Globus pallidus (tissue), 1 donor: ENCODE measurements at places on chromosomes 12 and 14.

DNA sequence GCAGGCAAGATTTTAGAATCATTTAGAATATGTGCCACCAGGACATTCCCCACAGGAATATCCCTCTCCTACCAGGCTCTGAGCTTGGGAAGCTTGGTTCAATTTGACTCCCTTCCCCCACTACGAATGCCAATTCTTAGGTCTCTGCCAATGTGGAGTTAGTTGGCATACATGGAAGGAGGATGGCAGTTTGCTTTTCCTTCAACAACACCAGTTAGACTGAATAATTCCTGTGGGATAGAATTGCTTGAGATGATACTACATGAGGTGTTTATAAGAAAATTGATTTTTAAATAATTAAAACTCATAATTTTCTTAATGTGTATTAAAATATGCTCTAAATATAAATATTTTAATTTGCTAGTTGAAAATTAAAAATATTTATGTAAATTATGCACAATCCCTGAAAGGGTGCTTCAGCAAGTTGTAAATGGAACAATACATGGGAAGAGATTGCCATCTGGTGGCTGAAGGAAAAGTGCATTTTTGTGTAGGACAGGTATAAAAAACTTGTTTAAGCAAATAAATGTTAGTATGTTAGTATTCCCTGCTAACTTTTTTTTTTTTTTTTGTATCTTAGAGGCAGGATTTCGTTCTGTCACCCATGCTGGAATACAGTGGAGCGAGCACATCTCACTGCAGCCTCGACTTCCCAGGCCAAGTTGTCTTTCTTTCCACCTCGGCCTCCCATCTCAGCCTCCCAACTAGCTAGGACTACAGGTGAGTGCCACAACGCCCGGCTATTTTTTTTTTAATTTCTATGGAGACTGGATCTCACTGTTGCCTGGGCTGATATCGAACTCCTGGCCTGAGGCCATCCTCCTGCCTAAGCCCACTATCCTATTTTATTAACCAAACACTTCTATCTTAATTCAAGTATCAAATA is 25.8 kb upstream of the STRAP start:
- peak; percentile 67 for DNase-seq

GRCh38 chr14:92603309-92604242 is 90.0 kb downstream of the RIN3 start:
- peak; percentile 14 for DNase-seq

DNA sequence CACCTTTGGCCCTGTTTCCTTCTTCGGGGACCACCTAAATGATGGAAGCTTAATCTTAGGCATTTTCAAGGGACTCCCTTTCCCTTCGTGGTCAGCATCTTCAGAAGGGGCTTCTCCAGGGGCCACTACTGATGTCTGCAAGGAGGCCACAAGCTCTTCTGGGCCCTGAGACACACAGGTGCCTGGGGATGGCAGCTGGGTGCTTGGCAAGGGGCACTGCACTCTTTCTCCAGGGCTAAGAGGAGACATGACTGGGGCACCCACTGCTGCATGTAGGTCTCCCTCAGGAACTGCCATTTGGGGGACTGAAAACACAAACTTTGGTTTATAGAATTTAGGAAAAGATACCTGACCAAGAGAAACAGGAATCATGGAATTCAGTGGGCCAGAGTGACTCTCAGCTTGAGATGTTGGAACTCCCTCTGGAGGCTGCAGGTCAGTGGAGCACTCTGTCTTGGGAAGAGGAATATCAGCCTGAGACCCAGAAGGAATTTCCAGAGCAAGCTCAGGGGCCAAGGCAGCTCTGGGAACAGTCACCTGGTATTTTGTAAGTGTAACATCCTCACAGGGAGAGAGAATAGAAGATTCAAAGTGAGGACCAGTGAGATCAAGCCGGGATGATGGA is 16.0 kb downstream of the PLD4 start:
- DNase-seq: no peak

- no peak for DNase-seq
Measured at GRCh38 chr14:62187265-62187664, 425.0 kb downstream of the SNAPC1 start.

- no peak for DNase-seq
Measured at GRCh38 chr12:123390498-123391426, 6.8 kb downstream of the KMT5A start.

GRCh38 chr12:89882050-89882449 is 173.4 kb upstream of the ATP2B1 start:
- no peak for DNase-seq

DNA sequence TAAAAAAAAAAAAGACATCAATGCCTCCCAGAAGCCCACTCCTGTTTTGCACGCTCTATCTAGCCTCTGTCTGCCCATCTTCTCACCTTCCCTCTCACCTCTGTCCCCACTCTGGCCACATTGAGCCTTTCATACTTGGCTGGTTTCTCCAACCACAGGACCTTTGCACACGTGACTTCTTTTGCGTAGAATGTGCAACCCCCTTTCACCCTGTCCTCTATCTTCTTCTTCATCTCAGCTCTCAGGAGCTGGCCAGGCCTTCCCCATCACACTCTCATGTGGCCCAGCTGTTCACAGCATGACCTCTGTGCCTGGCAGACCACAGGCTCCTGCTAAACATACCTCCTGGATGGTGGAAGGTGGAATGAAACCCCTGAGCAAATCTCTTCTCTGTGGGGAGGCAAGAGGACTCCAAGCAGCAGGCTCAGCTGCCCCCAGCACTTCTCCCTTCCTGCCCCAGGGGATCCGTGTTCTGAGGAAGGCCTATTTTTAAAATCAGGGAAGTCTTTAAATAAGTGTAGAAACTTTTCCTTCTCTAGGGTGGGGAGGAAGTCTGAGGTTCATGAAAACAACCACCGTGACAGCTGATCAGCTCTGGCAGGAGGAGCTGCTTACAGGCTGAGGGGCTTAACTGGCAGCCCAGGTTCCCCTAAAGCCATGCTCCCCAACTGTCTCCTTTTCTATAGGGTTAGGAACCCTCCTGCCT is 11.6 kb downstream of the HVCN1 start:
- DNase-seq: peak; percentile 64

- DNase-seq: no peak
Measured at GRCh38 chr12:102052192-102053061, 9.4 kb downstream of the WASHC3 start.

GRCh38 chr14:96497087-96497486 is 5.1 kb upstream of the PAPOLA start:
- DNase-seq: no peak

DNA sequence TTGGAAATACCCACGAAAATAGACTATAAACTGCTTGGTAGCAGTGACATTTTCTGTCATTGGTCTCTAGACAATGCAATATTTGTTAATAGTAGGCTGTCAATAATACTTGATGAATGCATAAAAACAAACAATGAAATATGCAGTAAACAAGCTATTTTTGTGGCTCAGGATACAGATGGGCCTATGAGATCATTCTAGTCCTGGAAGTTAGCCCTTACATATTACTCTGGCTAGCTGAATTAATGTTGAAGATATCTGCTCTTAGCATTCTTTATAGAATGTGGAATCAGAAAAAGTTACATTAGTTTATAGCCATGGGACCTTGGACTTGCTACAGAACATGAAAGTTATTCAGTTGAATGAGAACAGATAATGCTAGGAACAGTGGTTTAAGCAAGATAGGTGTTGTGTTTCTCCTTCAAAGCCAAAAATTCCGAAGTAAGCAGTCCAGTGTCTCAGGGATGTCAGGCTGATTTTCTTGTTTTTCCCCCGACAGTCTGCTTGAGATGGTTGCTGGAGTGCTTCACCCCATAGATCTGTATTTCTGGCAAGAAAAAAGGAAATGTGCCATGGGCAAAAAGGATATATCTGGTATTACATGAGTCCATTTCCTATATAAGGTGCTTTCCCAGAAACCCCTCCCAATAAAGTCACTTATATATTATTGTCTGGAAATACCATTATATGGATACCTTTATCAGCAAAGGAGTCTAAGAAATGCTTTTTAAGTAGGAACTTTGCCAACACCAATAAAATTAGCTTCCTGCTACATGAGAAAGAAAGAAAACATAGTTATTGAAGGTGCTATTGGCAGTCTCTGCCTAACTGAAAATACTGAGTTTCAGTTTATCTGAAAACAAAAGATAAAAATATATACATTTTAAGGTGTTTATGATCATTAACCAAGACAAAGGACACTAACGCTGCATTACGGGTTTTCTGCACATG is 619.4 kb upstream of the ATP2B1 start:
- DNase-seq: no peak

DNA sequence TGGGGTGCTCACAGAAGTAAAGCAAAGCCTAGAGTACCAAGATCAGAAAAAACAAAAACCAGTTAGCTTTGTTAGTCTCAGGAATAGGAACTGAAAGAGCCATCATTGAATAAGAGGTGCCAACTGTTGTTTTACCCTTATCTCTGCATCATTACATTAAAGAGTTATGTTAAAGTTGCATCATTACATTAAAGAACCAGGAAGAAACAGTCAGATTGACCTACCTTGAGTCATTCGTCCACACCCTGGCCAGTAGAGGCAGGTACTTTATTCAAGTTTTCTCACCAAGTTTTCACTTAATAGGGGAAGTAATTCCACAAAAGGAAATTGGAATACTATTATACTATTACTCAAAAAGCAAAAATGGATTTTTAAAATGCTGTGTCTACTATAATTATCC is 121.7 kb upstream of the CNOT2 start:
- no peak for DNase-seq

- DNase-seq: no peak
Measured at GRCh38 chr14:89178800-89179535, 238.1 kb downstream of the FOXN3 start.
